Naive thymus-derived CD4-positive, alpha-beta T cell (primary cell): ENCODE measurements at places on chromosomes 4 and X. TPM values are rescaled to one million over a fixed set of nuclear protein-coding genes. Genes with fewer than 3 reads are reported as not detected.

GRCh38 chr4:31768756-31769155 lies 1048.6 kb downstream of the PCDH7 start:
- no peak for DNase-seq
- H3K36me3 ChIP-seq = no peaks in the 10 kb centered on the region
- no peak overlapping the region for H3K27ac ChIP-seq
- H3K4me3 ChIP-seq = no peak overlapping the region

DNA sequence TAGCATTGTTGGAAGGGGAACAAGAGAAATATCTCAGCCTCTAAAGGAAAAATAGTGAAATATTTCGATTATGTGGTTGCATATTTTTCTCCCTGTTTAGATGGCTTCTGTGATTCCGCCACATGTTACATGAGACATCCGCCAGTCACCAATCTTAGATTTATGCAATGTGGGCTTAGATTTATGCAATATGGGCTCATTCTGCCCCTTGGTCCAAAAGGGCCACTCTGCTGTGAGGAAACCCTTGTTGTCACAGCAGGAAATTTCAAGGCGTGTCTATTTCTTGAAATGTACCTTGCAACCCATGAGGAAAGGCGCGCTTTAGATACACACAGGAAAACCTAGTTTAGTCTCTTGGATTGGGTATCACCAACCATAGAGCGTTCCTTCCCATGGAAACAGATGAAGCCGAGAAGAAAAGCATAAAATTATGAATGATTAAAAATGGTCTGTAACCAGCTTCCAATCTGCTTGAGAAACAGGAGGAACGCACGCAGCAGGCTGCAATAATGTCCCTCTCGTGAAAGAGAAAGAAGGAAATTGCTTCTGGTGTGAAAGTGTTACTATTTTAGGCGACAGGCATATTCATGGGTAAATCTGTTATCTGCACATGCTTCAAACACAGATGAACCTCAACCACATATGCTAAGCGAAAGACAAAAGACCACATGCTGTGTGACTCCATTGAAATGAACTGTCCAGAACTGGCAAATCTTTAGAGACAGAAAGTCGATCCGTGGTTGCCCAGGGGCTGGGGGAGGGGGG lies 3.7 kb downstream of the RS1 start:
- no peak for DNase-seq
- H3K36me3 ChIP-seq = no peaks in the 10 kb centered on the region
- H3K4me1 ChIP-seq = no peaks in the 10 kb centered on the region
- no peaks in the 10 kb centered on the region for H3K27me3 ChIP-seq

DNA sequence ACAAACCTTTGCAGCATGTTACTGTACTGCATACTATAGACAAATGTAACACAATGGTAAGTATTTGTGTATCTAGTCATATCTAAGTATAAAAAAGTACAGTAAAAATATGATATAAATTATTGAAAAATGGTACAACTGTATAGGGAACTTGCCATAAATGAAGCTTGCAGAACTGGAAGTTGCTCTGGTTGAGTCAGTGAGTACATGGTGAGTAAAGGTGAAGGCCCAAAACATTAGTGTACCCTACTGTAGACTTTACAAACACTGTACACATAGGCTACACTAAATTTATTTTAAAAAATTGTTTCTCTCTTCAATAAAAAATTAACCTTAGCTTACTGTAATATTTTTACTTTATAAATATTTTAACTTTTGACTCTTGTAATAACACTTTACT lies 25.8 kb downstream of the SPIN3 start:
- no peaks in the 10 kb centered on the region for H3K4me1 ChIP-seq
- no peak for DNase-seq
- H3K4me3 ChIP-seq = no peak overlapping the region
- no peaks in the 10 kb centered on the region for H3K27me3 ChIP-seq

- no peak overlapping the region for H3K27ac ChIP-seq
- DNase-seq = no peak
- H3K27me3 ChIP-seq = no peaks in the 10 kb centered on the region
- H3K4me1 ChIP-seq = no peaks in the 10 kb centered on the region
Measured at GRCh38 chr4:2638730-2639129, 102.3 kb downstream of the FAM193A start.

GRCh38 chrX:63402106-63402505 lies 51.0 kb upstream of the SPIN4 start:
- no peak overlapping the region for H3K4me3 ChIP-seq
- no peaks in the 10 kb centered on the region for H3K4me1 ChIP-seq
- H3K27me3 ChIP-seq = no peaks in the 10 kb centered on the region
- no peak for DNase-seq
- no peaks in the 10 kb centered on the region for H3K36me3 ChIP-seq

GRCh38 chr4:142516686-142517526 lies 329.2 kb downstream of the INPP4B start:
- no peaks in the 10 kb centered on the region for H3K27me3 ChIP-seq
- DNase-seq = no peak
- no peaks in the 10 kb centered on the region for H3K4me1 ChIP-seq
- H3K27ac ChIP-seq = no peak overlapping the region
- H3K36me3 ChIP-seq = no peaks in the 10 kb centered on the region

DNA sequence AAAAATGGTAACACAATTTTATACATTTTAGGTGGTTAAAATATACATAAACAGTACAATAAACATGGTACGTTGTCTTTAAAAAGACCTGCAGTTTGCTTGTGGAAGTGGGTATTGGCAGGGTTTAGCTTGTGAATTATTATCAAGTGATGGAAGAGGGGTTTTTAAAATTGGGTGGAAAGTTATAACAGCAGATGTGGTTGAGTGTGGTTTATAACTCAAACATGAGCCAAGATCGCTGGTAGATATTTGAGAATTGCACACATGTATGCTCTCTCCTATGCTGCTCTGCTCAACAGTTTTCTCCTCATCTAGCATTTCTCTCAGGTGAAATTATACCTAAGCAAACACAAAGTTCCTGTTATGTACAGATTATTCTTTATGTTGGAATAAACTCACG lies 14.0 kb downstream of the EPGN start:
- no peaks in the 10 kb centered on the region for H3K4me1 ChIP-seq
- no peaks in the 10 kb centered on the region for H3K27me3 ChIP-seq

DNA sequence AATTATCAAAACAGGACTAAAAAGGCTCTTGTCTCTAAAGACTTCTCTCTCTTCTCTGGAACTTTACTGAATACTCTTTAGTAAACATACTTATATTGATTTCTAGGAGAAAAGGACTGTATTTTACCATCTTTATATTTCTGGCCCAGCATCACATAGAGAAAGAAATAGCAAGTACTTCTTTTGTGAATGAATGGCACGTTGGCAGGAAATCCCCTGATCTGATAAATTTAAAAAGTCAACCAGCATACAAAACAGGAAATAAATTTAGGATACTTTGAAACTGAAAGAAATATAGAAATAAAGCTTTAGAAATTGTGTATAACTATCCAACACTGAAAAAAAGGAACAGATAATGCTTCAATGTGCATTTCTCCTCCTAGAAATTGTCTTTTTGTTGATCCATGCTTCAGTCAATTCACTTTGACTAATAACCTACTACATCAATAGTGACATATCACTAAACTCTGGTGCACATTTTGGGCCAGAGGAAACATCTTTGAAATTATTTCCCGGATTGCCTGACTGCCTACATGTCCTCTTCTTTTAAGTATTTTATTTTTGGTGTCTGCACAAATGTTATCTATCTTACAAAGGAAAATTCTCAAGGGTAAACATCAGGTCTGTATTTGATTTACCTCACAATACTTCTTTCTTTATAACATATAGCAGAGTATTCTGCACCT lies 183.5 kb upstream of the FSTL5 start:
- no peak for DNase-seq
- no peaks in the 10 kb centered on the region for H3K4me1 ChIP-seq
- no peaks in the 10 kb centered on the region for H3K27me3 ChIP-seq
- no peaks in the 10 kb centered on the region for H3K36me3 ChIP-seq

- H3K27me3 ChIP-seq = no peaks in the 10 kb centered on the region
- no peak overlapping the region for H3K27ac ChIP-seq
- no peak for DNase-seq
Measured at GRCh38 chrX:122087341-122087740, 1039.9 kb downstream of the GLUD2 start.

- no peak overlapping the region for H3K4me3 ChIP-seq
- no peaks in the 10 kb centered on the region for H3K4me1 ChIP-seq
- DNase-seq = no peak
Measured at GRCh38 chrX:68175562-68175961, 257.7 kb downstream of the OPHN1 start.

DNA sequence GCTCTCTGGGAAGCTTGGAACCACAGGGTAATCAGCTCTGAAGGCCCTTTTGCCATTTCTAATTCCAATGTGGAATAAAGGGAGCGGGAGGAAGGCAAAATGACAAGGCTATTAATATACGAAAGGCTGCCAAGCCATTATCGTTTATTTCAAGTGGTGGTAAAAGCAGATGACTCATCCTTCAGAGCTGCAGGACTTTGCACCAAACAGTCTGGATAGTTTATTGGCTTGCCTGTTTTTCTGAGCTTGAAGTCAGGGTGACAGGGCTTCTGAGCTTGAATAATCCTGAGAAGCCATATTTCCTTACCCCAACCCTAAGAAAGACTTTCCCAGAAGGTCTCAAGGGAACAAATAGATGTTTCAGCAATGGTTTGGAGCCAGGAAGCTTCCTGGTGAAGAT lies 7.7 kb upstream of the GABRE start:
- DNase-seq = no peak
- H3K4me3 ChIP-seq = no peak overlapping the region
- H3K4me1 ChIP-seq = no peaks in the 10 kb centered on the region
- no peaks in the 10 kb centered on the region for H3K27me3 ChIP-seq

- H3K27me3 ChIP-seq = no peaks in the 10 kb centered on the region
- H3K4me1 ChIP-seq = no peaks in the 10 kb centered on the region
- no peak overlapping the region for H3K27ac ChIP-seq
Measured at GRCh38 chr4:88514557-88515511, 8.7 kb downstream of the PYURF start.

DNA sequence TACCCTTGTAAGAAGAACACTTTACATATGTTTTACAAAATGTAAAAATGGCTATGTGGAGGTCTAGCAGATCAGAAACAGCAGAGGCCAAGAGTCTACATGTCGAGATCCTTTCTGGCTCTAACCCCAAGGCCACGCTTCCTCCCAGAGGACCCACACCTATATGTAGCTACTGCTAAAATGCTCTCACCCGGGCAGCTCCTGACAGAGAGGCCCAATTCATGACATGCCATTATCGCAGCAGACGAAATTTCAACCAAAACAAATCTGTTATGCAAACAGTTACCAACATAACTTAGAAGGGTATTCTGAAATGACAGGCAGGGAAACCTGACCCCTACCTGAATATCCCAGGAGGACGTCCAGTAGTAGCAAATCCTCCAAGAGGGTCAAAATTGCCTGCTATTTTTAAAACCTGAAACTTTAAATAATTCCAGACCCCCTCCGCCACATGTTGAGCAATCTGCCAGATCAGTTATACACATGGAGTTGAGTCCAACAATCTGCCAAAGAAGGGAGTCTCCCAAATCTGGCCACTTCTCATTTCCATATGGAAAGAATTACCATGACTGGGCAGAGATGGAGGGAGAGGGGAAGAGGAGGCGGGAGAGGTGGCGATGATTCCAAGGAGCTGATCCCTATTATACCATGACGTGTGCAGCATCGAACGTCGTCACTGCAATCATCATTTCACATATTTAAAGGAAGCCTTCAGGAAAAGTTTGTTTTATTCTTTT lies 192.9 kb upstream of the TBL1X start:
- no peaks in the 10 kb centered on the region for H3K4me1 ChIP-seq
- H3K4me3 ChIP-seq = no peak overlapping the region
- H3K36me3 ChIP-seq = no peaks in the 10 kb centered on the region

DNA sequence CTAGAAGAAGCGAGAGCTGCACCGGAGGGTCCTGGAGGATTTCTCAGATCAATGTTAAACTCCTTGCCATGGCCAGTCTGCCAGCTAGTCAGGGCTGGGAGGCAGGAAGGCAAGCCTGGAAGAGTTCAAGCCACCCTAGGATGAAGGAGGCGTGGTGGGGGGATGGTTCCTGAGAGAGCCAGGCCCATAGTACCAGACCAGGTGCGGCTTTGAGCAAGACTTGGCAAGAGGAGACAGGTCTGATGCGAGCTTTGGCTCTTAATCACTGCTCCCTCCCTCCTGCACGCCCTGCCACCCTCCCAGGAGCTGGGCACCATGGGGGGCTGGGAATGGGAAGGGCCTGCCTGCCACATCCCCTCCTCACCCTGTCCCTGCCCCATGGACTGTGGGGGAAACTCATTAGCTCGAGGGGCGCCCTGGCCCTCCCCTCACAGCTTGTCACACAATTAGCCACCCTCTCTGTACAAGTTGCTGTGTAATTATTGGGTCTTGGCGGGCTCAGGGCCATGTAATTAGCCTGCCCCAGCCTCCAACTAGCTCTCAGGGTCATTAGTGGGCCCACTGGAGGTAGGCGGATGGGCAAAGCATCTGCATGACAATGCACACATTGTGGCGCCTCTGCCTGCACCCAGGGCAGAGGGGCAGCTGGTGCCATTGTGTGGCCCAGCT lies 50.3 kb downstream of the EFNB1 start:
- no peaks in the 10 kb centered on the region for H3K36me3 ChIP-seq
- H3K4me3 ChIP-seq = no peak overlapping the region
- no peak overlapping the region for H3K27ac ChIP-seq
- no peaks in the 10 kb centered on the region for H3K27me3 ChIP-seq

DNA sequence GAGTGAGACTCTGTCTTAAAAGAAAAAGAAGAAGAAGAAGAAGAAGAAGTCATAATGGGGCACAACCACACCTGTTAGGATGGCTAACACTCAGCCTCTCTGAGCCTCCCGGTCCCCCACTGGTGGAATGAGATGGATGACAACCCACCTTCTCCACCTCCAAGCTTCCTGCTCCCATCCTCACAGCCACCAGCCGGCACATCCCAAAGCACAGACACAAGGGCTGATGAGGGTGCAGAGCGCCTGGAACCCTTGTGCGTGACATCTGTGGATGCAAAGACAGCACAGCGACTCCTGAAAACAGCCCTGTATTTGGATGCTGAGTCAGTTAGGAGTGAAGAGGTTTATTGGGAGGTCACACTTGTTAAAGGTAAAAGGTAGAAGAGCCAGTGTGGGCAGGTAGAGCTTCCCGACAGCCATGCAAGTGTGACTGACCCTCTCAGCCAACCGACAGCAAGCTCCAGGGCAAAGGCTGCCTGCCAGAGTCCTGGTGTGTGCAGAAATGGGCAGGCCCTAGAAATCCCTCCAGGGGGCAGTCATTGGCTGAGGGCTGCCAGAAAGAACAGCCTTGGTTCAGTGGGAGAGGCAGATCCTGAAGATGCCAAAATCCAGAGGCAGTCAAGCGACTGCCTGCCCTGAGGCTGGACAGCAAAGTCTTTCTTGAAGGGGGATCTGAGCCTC lies 26.6 kb upstream of the MAN2B2 start:
- H3K4me3 ChIP-seq = no peak overlapping the region
- no peak for DNase-seq
- no peaks in the 10 kb centered on the region for H3K27me3 ChIP-seq
- H3K4me1 ChIP-seq = no peaks in the 10 kb centered on the region

Gene TGIF2LX
- total RNA-seq = not detected

Gene RHOXF1
- 1.4 TPM for total RNA-seq

Gene SYP
- total RNA-seq = 1.3 TPM

Gene TCEAL6
- total RNA-seq = not detected

Gene MAGEA2
- total RNA-seq = not detected

Gene PWWP3B
- not detected for total RNA-seq

Gene KLHL13
- total RNA-seq = 0.34 TPM

Gene GAGE13
- not detected for total RNA-seq
